ENCODE measurements at places on chromosomes 11 and 22.

DNA sequence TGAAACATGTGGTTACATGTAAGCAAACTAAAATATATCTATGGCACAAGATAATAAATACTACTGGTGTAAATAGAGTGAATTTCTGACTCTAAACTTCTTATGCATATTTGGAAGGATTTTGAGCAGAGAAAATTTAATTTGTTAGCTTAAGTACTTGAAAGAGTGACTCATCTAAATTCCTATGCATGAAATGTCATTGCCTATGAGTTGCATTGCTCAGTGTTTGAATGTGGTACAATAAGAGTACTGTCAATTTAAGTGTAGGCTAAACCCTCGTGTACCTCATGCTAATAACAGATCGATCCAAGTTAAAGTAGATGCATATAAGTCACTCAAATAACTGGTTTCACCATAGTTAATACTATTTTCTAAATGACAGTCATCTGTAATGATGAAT lies 5.3 kb upstream of the CARD18 start:
- no peak for DNase-seq

DNA sequence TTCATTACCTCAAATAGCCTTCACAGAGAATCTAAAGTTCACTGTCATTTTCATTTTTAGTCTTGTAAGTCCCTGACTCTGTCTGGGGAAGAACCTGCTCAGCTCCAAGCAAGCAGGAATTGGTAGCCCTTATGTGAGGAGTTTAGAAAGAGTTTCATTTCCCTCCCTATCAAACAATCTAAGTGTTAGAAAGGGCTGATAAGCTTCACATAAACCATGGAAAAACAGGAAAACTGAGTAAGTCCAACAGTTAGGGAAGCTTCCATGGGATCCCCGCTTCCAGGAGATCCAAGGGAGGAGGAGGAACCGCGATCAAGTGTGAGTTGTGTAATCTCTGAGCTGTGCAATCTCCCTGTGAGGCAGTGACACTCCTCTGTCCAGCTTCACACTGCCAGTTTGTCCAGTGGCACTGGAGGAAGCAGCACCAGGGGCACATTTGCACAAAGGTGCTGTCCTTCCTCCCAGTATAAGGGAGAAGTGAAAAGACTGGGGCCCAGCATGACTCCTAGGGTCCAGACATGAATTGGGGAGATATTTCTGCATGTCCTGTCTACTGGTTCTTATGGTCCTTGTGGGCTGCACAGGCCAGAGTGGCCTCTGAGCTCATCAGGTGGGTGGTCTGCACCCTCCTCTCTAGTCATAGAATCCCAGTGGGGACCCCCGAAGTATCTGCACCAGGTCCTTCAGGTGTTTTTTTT lies 4.3 kb downstream of the PRAME start:
- DNase-seq, result no peak

GRCh38 chr11:113176599-113177360 lies 137.6 kb upstream of the TTC12 start:
- DNase-seq, result no peak

- no peak for DNase-seq
Measured at GRCh38 chr11:92391364-92391763, 166.7 kb downstream of the FAT3 start.

- DNase-seq, result no peak
Measured at GRCh38 chr11:66454247-66454646, 12.5 kb upstream of the PELI3 start.

- DNase-seq, result no peak
Measured at GRCh38 chr11:9530020-9530621, 43.3 kb upstream of the WEE1 start.

GRCh38 chr11:120248551-120249278 lies 8.8 kb downstream of the POU2F3 start:
- no peak for DNase-seq

DNA sequence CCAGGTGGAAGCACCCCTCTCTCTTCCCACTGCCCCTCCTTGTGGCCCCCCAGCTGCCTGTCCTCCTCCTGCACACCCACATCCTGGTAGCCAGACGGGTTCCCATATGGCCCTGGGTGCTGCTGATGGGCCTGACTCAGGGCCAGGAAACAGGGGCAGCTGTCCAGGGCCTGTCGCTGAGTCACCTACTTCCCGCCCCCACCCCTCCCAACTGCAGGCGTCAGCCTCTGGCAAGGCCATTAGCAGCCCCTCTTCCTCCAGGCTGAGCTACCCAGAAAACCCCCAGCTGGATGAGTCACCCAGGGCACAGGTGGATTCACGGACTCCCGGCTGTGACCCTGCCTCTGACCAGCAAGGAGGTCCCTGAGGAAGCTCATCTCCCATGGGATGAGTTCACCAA lies 6.9 kb upstream of the GAL start:
- no peak for DNase-seq

- DNase-seq, result no peak
Measured at GRCh38 chr22:32534252-32535235, 59.9 kb downstream of the FBXO7 start.
